ENCODE measurements at places on chromosomes 6 and 20. TPM values are rescaled to one million over a fixed set of nuclear protein-coding genes. Genes with fewer than 3 reads are reported as not detected.

Gene MYT1
- total RNA-seq = not detected

Gene STK38
- 34.3 TPM for total RNA-seq

Gene SASH1
- 33.9 TPM for total RNA-seq

Gene PMEPA1
- 1.7 TPM for total RNA-seq

Gene PTCRA
- total RNA-seq = not detected

Measured in pericardium fibroblast (primary cell).